ENCODE measurements at places on chromosomes 5 and 9. TPM values are rescaled to one million over a fixed set of nuclear protein-coding genes. Genes with fewer than 3 reads are reported as not detected.

DNA sequence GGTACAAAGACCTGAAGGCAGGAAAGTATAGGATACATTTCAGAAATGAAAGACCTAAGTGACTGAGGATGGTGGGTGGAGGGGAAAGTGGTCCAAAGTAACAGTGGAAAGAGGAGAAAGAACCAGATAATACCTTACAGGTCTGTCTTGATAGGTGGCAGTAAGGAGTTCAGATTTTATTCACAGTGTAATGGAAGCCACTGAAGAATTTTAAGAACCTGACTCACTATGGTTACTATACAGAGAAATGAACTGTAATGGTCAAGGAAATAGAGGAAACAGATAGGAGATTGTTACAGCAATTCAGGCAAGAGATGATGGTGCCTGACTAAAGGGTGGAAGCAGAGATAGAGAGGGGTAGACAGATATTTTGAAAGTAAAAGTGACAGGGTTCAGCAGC is 46.5 kb downstream of the EPB41L4A start:
- DNase-seq, result no peak

- no peak for DNase-seq
These were observed 315 bp downstream of the UBQLN1 start for GRCh38 chr9:83707518-83707767.

DNA sequence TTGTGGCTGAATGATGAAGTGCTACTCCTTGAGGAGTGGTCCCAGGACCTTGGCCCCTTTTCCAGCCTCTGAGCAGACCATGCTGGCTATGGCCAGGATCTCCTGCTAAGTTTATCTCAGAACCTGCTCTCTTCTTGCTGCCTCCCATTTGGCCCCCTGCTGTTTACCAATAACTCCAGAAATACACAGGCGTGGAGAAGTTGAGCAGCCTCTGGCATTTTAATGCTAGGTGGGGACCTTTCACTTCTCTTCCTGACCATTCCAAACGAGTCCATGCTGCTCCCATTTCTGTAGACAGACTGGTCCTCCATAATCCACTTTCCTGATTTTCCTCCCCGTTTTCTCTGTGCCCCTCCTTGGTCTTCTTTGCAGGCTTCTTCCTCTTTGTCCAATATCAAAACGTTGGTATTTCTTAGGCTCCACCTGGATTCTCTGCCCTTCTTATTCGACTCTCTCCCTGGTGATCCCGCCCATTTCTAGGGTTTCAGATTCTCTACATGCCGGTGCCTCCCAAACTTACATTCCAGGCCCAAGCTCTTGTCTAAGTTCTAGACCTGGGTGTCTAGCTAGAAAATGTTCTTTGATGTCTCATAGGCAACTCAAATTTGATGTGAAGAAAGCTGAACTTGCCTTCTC is 33.4 kb upstream of the TNFAIP8 start:
- no peak for DNase-seq

DNA sequence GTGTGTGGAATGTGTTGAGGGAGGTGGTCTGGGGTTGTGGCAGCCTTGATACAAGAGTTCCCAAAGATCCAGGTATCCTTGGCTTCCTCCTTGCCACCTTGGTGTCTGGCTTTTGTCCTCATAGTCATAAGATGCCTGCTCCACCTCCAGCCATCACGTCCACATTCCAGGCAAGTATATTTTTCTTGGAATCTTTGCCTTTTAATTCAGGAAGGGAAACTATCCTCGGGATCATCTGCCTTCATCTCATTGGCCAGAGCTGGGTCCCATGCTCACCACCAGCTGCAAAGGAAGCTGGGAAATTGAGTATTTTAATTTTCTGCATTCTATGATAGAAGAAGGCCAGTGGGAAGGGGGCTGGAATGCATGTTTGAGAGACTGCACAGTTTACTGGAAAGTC is 186.7 kb downstream of the C9orf50 start:
- DNase-seq, result no peak

- no peak for DNase-seq
These were observed 331.8 kb downstream of the KDM4C start for GRCh38 chr9:7089406-7090193.

DNA sequence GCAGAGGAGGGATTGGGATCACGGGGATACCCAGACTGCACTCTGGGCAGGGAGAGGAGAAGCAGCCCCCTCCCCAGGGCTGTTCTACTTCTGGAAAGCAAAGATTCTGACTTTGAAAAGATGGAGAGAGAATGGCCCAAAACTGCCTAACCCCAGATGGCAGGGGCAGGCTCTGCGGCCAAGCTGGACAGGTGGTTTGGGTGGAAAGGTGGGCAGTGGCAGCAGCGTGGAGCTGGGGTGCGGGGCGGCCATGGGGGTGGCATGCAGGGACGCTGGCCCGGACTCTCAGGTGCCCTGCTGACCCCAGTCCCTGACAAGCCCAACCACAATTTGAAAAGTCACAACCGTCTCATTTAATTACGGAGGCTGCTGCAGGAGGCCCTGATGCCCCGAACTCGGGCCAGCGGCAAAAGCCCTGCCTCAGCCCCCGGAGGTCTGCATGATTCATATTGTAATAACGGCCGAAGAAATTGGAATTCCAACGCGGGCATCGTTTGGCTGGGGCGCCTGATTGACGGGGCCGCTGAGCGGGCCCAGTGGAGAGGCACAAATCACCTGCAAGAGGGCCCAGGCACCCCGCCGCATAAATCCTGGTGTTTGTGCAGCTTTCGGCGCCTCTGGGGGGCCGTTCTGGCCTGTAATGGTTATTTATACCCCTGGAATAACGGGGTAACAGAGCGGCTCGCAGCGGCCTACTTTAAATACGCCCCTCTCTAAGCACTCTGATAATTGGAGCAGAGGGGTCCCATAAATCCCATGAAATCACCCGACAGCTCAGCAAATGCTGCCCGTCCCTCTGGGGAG is 41.8 kb upstream of the FCN2 start:
- no peak for DNase-seq

DNA sequence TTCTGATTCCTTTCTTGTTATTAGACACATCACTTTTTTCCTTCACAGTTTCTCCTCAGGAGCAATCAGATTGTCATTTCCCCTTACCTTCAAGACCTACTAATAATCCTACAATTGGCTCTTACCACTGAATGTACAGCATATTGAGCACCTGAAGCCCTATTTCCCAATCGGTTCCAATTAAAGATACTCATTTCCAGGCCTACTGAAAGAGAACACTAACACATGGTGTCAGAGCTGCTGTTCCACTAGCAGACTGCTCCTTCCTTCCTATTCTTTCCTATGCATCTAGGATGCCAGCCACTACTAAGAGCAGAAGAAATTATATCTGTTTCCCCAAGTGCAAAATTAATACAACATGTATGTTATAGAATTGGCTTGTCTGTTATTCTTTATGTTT is 34.6 kb downstream of the SKIC3 start:
- no peak for DNase-seq

The FOXD4L6 gene
- total RNA-seq, result 0.18 TPM

The NDOR1 gene
- total RNA-seq, result 38.2 TPM

The COL15A1 gene
- total RNA-seq, result not detected

The STOML2 gene
- total RNA-seq, result 211 TPM

The PRPF4 gene
- 61.0 TPM for total RNA-seq
